ENCODE measurements at places on chromosomes 1 and 21. TPM values are rescaled to one million over a fixed set of nuclear protein-coding genes. Genes with fewer than 3 reads are reported as not detected.

DNA sequence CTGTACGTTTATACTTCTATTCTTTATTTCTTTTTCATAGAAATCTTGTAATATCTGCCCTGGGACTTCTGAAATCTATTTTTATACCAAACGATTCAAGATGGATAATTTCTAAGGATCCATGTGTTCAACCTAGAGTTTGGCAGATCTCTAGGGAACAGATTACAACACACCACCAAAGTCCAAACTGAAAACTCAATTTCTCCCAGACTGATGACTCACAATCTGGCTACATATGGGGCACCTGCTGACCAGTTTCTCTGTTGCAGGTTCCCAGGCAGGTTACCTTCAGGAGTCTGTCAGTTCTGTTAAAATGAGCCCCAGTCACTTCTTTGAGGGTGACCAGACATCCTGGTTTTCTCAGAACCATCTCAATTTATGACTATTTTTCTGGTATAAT is 439.4 kb downstream of the GPATCH2 start:
- DNase-seq: no peak

DNA sequence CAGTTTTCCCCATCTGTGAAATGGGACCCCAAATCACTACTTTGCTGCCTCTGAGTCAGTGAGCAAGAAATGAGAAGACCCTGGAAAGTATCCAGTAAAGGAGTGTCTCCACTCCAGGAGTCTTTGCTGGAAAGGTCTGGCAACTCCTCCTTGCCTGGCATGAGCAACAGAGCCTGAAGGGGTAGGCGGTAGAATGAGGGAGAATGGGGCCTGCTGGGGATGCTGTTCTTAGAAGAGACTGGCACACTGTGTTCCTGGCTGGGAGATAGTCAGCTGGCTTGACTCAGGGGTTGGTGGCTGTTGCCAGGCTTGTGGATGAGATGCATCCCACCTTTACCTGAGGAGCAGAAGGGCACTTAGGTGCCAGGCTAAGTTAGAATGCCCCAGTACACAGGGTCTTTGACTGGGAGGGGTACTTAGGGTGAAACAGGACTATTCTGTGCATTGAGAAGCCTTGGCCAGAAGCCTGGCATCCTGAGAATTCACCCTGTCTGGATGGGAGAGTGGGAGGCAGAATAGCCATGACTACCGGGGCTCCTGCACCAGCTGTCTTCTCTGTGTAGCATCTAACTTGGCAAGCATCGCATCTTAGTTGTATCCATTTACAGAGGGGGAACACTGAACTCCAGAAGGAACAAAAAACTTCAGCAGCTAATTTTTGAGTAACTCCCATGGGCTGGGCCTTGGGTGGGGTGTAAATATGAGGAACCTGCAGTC is 2.5 kb downstream of the MFSD2A start:
- DNase-seq: no peak

DNA sequence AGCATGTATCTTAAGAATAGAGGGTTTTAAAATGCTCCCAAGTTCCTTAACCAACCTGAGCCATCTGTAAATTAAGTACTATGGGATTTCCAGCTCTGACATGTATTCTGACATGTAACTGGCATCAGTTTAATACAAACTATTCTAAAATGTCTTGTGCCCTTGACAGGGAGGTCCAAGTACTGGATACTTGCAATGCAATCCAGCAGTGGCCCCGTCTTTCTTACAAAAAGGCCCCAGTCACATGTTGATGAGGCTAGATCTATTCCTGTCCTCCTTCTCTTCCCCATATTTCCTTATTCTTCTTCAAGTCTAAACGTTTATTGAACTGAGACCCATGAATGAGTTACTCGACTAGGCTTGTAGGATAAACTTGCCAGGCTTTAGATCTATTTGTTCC is 46.4 kb downstream of the MRPL39 start:
- no peak for DNase-seq

- DNase-seq: no peak
Observed at GRCh38 chr1:96565546-96565945, 156.0 kb upstream of the PTBP2 start.

GRCh38 chr1:51679435-51679834 is 62.5 kb downstream of the OSBPL9 start:
- DNase-seq: no peak

GRCh38 chr21:36236052-36236730 is 79.6 kb downstream of the DOP1B start:
- no peak for DNase-seq

DNA sequence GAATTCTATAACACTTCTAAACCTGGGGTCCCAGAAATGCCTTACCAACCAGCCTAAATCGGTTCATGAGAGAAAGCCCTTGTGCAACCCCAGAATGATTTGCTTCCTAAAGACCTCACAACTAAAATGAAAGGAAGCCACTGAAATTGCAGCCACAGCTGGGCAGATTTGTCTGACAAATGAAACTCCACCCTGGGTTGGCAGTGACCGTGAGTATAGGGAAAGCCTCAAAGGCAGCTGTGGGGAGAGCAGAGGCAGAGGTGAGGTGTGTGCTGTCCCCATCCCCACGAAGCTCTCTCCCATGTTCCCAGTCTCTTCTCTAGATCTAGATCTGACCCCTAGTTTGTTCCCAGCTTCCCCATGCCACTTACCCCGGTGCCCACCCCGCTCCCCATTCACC is 23.1 kb downstream of the RHBDL2 start:
- no peak for DNase-seq

DNA sequence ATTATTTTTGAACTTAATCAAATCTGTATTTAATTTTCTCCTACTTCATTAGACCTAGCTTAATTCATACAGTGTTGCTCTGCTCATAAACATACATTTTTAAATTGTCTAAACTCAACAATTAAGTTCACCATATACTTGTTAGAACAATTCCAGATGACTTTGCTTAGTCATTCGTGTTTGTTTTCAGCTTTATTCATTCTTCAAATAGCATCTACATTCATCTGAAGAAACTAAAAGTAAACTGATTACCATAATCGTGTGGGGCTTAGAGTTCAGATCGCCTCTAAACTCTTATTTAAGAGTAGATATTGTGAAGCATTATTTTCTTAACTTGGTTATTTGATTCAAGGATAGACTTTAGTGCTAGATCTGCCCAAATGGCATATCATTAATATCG is 34.4 kb downstream of the KLHL20 start:
- DNase-seq: no peak

GRCh38 chr1:235908742-235909520 is 42.2 kb upstream of the LYST start:
- no peak for DNase-seq

GRCh38 chr1:147109762-147110161 is 62.5 kb downstream of the PRKAB2 start:
- DNase-seq: no peak

DNA sequence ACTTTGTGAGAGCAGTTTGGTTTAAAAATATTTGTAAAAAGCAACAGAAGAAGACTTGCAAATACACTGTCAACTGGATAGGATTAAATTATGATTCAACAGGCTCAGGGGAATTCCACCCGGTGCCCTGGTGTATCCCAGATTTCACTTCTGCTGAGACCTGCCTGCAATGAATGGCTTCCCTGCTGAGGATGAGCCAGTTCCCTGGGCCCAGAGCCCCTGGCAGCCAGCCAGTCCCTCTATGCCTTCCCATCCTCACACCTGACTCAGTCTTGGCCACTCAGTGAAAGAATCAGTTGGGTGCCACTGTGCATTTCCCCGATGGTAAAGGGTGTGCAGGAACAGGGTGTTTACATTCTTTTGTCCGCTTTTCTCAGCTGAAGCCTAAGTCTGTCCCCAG is 64.4 kb downstream of the KCTD3 start:
- no peak for DNase-seq

GRCh38 chr1:66183400-66183799 is 350.6 kb upstream of the SGIP1 start:
- no peak for DNase-seq

- no peak for DNase-seq
Observed at GRCh38 chr21:33109574-33110339, 39.8 kb downstream of the OLIG1 start.

DNA sequence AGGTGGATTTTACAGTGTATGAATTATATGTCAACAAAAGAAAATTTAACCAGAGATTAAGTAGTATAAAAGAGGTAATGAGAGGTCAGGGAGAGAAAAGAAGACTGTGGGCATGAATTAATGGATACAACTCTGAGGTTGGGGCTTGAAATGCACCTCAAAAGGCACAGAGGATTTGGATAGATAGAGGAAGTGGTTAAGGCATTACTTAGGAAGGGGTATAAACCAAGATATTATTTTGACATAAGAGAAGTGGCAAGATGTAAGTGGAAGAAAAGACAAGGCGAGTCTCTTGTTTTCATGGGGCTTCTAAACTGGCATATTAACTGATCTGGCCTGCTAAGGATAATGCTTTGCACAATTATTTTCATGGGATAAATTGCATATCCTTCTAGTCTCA is 34.1 kb downstream of the RAP1A start:
- DNase-seq: no peak

DNA sequence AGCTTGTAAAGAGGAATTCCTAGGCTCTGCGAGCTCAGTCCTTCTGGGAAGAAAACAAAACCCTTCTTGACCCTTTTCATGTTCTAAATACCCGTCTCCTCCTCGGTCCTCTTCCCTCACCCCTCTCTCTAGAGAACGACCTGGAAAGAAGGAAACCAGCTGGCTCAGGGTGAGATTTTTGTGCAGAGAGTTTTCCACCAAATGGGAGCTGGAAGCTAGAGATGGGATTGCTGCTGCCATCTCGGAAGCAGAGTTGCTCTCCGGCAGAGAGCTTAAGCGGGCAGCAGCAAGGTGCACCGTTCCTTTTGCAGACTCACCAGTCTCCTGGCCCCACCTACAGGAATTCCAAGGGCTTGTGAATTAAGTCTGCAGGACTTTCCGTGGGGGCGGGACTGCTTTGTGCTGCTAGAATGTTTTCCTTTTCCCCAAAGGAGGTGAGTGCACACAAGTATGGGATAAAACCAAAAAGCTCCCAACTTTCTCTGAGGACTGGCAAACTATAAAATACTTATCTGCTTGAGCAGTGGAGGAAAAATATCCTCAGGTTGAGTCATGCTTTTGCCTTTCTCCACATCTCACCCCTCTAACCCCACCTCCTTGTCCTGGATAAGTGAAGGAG is 29.1 kb upstream of the KIAA0040 start:
- no peak for DNase-seq

GRCh38 chr1:169117599-169117998 is 11.1 kb downstream of the ATP1B1 start:
- no peak for DNase-seq

DNA sequence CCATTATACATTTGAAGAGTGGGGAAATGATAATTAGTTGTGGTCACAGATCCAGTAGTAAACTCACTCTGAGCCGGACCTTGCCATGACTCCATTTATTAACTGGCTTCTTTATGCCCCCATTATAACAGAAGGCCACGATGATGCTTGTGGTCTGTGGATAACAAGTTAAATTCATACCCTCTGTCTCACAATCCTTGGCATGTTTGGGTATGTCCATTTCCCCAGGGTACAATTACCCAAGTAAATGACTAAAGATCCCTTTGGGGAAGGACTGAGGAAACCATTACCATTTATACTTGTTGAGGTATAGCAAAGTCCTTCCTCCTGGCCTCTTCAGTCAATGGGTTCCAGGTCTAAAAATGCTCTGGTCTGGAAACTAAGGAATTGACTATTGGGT is 7.3 kb upstream of the USP1 start:
- no peak for DNase-seq

GRCh38 chr1:109242387-109242786 is 7.0 kb upstream of the CELSR2 start:
- no peak for DNase-seq

GRCh38 chr1:216325336-216325735 is 97.9 kb downstream of the USH2A start:
- no peak for DNase-seq

- DNase-seq: no peak
Observed at GRCh38 chr1:23325393-23325792, 18.7 kb downstream of the HNRNPR start.

- peak; percentile 34 for DNase-seq
Observed at GRCh38 chr1:229514578-229515275, 6.6 kb upstream of the NUP133 start.

GRCh38 chr1:10818262-10819197 is 22.1 kb upstream of the CASZ1 start:
- no peak for DNase-seq

- no peak for DNase-seq
Observed at GRCh38 chr1:1157914-1158710, 15.6 kb upstream of the TTLL10 start.

DNA sequence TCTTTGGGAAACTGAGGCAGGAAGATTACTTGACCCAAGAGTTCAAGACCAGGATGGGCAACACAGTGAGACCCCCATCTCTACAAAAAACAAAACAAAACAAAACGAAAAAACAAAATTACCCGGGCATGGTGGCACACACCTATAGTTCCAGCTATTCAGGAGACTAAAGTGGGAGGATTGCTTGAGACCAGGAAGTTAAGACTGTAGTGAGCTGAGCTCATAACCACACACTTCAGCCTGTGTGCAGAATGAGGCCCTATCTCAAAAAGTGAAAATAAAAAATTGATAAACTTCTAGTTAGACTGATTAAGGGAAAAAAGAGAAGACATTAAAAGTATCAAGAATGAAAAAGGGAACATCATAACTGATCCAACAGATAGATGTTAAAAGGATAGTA is 154.0 kb downstream of the RHOU start:
- no peak for DNase-seq

- DNase-seq: no peak
Observed at GRCh38 chr1:94553323-94553730, 11.8 kb upstream of the F3 start.

GRCh38 chr21:42158846-42159245 is 60.1 kb upstream of the ABCG1 start:
- no peak for DNase-seq

- DNase-seq: no peak
Observed at GRCh38 chr1:236471096-236471495, 52.7 kb upstream of the LGALS8 start.

DNA sequence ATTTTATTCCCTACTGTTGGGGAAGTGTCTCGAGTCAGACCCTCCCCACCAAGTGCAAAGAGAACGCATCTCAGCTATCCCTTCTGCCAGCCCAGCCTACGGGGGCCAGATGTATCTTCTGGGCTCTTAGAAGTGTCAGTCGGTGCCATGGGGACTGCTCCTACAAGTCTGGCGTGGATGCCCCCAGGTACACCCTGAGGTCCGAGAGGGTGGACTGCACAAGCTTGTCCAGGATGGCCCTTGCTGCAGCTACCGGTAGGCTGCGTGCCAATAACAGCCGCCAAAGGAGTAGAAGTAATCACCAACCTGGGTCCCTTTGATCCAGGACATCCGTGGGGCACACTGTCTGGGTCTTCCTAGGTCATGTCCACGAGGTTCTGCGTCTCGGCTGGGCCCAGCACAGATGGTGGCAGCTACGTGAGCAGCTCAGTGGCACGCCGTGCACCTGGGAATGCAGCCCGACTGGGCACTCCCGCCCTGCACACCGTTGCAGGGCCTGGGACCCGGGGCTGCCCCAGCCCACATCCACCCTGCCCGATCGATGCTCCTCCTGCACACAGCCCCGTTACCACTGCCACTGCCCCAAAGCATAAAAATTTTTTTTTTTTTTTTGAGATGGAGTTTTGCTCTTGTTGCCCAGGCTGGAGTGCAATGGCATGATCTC is 8.8 kb upstream of the SSU72 start:
- no peak for DNase-seq

Gene NECTIN4
- not detected for total RNA-seq

Gene OBSCN
- 15.0 TPM for total RNA-seq

Gene LCE6A
- total RNA-seq: not detected

Gene PCBP3
- total RNA-seq: 8.2 TPM

Gene CFAP57
- total RNA-seq: not detected

Gene OR2G6
- not detected for total RNA-seq

Gene ZNF672
- 42.3 TPM for total RNA-seq

Gene GJC2
- total RNA-seq: 0.61 TPM

Gene CD2
- 651 TPM for total RNA-seq

Gene RPE65
- not detected for total RNA-seq

Gene AMY1B
- total RNA-seq: not detected

Gene CA14
- not detected for total RNA-seq

Gene KRTAP11-1
- total RNA-seq: not detected

Gene EXO5
- 18.2 TPM for total RNA-seq
